ENCODE measurements at places on chromosomes 1 and 21. TPM values are rescaled to one million over a fixed set of nuclear protein-coding genes. Genes with fewer than 3 reads are reported as not detected.

DNA sequence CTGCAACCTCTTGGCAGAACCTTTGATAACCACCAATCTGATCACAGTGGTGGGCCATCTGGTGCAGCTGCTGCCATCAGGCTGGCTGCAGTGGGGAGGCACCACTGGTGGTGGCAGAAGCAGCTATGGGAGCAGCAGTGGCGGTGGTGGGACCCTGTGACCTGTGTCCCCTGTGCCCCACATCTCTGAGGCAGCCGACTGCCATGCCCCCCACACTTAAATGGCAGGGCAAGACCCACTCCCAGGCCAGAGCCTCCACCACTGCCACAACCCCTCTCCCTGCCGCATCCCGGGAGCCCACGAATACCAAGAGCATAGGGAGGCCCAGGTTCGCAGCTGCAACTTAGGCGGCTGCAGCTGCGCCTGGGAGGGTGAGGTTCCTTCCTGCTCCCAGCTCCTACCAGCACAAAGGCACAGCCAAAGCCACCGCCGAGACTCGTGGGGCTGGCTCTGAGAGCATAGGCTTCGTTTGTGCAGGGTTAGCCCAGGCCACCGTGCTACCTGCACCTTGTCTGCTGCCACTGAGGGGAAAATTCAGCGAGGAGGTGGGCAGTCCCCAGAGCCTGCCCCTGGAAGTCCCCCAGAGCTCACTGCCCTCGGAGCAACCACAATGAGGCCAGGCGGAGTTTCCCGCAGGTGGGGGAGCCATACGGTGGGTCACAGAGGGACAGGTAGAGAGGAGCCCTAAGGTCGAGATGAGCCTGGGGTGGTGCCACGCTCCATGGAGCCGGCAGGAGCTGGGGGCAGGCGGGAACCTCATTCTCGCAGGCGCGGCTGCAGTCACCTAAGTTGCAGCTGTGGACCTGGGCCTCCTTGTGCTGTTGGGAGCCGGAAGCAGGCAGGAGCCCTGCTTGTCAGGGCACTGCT, 518.7 kb downstream of the RWDD3 start:
- no peak for DNase-seq
- H3K27ac ChIP-seq = no peak overlapping the region
- no peak overlapping the region for H3K4me3 ChIP-seq
- H3K4me1 ChIP-seq = no peaks in the 10 kb centered on the region
- no peaks in the 10 kb centered on the region for H3K27me3 ChIP-seq

DNA sequence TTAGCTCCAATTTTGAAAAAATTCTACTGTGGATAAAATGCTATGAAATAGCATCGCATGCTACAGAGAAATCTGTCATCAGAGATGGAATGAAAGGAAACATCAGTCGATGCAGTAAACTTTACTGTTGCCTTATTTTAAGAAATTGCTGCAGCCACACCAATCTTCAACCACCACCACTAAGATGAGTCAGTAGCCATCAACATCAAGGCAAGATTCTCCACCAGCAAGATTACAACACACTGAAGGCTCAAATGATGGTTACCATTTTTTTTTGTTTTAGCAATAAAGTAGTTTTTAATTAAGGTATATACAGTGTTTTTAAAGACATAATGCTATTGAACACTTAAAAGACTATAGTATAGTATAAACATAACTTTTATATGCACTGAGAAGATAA, 95.6 kb upstream of the JUN start:
- no peaks in the 10 kb centered on the region for H3K27me3 ChIP-seq
- no peak overlapping the region for H3K4me3 ChIP-seq
- no peaks in the 10 kb centered on the region for H3K36me3 ChIP-seq
- no peak overlapping the region for H3K27ac ChIP-seq

HSPA6 gene
- 0.90 TPM for total RNA-seq

FCGR2B gene
- total RNA-seq = 0.07 TPM

- no peak overlapping the region for H3K4me3 ChIP-seq
- H3K36me3 ChIP-seq = peaks cover 3% of the 10 kb centered on the region
- no peak overlapping the region for H3K27ac ChIP-seq
- no peaks in the 10 kb centered on the region for H3K27me3 ChIP-seq
These were observed 53.6 kb upstream of the DMRTA2 start for GRCh38 chr1:50476800-50477199.

DNA sequence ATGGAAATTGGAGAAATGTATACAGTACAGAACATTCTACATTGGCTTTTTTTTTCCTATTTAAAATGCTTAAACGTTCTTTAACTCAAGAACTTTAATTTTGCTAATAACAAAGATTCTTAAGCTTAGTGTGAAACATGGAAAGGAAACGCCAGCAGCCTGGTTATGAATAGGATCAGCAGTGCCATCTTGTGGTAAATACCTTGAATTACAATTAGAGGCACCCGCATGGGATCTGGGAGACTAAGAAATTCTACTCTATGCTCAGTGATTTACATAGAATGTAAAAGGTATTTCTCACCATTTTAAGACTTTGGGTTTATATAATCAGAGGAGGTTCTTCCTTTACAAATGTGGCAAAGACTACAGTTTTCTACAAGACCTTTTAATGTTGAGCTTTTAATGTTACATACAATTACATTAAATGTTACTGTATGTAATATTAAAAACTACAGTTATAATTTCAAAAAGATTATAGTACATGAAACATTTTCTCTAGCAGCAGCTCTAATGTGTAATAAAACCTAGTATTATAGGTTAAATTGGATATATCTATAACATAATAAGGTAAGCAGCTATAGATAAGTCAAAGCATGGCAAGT, 32.1 kb upstream of the APOBEC4 start:
- H3K4me3 ChIP-seq = no peak overlapping the region
- H3K36me3 ChIP-seq = no peaks in the 10 kb centered on the region
- DNase-seq = no peak
- no peak overlapping the region for H3K27ac ChIP-seq

DNA sequence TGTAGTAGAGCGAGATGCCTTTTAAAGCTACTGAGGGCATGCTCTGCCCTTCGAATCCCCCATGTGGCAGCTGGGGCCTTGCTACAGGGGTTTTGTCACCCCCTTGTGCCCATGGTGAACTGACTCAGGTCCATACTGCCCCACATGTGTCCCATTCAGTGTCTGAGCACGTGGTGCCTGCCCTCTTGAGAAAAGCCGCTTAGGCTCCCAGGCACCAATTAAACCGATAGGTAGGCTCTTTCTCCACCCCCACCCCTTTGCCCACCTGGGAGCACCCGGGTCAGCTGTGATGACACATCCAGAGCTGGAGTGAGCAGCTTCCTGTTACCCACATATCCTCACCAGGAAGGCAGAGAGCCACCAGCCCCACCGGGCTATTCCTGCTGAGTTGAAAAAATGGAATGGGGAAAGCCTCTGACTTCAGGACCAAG, 30.5 kb downstream of the TMCC2 start:
- H3K4me1 ChIP-seq = peaks cover 5% of the 10 kb centered on the region
- no peaks in the 10 kb centered on the region for H3K27me3 ChIP-seq

APCS gene
- not detected for total RNA-seq

DNA sequence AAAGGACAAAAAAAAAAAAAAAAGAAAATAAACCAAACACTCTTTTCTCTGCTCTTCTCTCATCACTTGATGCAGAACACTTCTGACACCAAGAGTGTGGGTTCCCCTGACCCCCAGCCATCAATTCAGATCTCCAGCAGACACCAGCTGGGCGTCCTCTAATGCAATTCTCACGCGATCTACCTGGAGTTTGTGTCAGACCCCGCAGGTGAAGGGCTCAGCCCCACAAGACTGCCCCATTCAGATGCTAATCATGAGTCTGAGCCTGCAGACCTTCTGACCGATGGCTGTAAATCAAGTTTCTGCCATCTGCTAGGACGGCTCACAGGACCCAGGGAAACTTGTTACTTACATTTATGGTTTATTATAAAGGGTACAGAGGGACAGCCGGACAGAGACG, 133.6 kb upstream of the C1orf174 start:
- H3K27me3 ChIP-seq = no peaks in the 10 kb centered on the region
- no peaks in the 10 kb centered on the region for H3K36me3 ChIP-seq
- DNase-seq = no peak
- no peaks in the 10 kb centered on the region for H3K4me1 ChIP-seq
- no peak overlapping the region for H3K27ac ChIP-seq

- no peaks in the 10 kb centered on the region for H3K4me1 ChIP-seq
- no peaks in the 10 kb centered on the region for H3K36me3 ChIP-seq
- no peak overlapping the region for H3K4me3 ChIP-seq
- no peaks in the 10 kb centered on the region for H3K27me3 ChIP-seq
- no peak for DNase-seq
These were observed 95.9 kb downstream of the RASAL2 start for GRCh38 chr1:178189814-178190213.

GRCh38 chr1:31122741-31123140, 57.2 kb upstream of the PUM1 start:
- DNase-seq = no peak
- H3K36me3 ChIP-seq = no peaks in the 10 kb centered on the region
- no peaks in the 10 kb centered on the region for H3K27me3 ChIP-seq
- H3K27ac ChIP-seq = no peak overlapping the region
- H3K4me3 ChIP-seq = no peak overlapping the region

DNA sequence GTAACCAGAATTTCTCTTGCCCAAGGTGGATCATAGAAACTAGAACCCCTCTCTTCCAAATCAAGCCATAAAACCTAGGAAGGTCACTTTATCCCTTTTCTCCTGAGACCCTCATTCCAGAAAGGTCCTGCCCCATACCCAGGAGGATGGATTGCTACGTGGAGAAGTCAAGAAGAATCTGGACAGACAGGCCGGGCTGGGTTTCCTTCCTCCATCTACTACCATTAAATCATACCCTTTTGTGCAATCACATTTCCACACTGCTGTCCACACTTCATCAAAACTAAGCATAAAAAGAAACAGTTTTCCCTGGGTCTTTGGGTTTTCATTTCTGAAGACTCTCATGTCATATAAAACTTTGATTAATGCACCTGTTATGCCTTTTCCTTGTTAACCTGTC, 65.4 kb downstream of the C21orf91 start:
- H3K4me3 ChIP-seq = no peak overlapping the region
- H3K4me1 ChIP-seq = no peaks in the 10 kb centered on the region
- no peaks in the 10 kb centered on the region for H3K27me3 ChIP-seq
- no peak for DNase-seq

- DNase-seq = no peak
- no peak overlapping the region for H3K4me3 ChIP-seq
- H3K27ac ChIP-seq = no peak overlapping the region
- H3K4me1 ChIP-seq = no peaks in the 10 kb centered on the region
- no peaks in the 10 kb centered on the region for H3K27me3 ChIP-seq
- H3K36me3 ChIP-seq = no peaks in the 10 kb centered on the region
These were observed 1.8 kb upstream of the SPRR2A start for GRCh38 chr1:153058826-153059784.

GRCh38 chr1:232725305-232726047, 79.7 kb upstream of the MAP10 start:
- H3K27ac ChIP-seq = no peak overlapping the region
- no peaks in the 10 kb centered on the region for H3K4me1 ChIP-seq
- H3K36me3 ChIP-seq = no peaks in the 10 kb centered on the region
